ENCODE measurements at places on chromosomes 11 and 22. TPM values are rescaled to one million over a fixed set of nuclear protein-coding genes. Genes with fewer than 3 reads are reported as not detected.

Gene MPPED2
- polyA plus RNA-seq, result 0.02 TPM

- DNase-seq, result no peak
These were observed 345.6 kb downstream of the DLG2 start for GRCh38 chr11:85281550-85281949.

DNA sequence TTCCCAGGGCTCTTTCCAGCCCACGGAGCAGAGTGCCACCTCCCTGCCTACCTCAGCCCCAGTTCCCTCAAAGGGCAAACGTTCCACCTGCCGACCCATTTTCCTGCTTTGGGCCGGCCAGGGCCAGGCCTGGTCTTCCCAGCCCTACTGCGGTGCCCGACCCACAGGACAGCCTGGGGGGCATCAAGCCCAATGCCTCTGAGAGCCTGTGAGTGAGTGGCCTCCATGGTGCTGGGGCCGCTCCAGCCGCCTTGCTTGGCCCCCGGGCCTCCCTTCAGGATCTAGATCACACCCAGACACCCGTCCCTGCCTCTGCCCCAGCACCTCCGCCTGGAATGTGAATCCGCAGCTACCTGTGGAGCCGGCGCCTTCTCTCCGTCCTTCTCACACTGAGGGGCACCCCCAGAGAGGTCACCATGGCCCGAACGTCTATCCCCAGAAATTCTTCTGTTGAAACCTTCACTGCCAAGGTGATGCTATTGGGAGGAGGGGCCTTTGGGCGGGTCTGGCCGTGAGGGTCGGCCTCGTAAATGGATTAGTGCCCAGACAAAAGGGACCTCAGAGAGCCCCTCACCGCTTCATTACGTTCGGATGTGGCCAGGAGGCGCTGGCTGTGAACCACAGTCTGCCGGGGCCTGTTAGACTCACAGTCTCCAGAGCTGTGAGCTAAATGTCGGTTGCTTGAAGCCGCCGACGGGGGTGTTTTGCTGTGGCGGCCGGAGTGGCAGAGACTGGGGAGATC lies 36.2 kb upstream of the BRSK2 start:
- no peak for DNase-seq

- DNase-seq, result no peak
These were observed 67.9 kb downstream of the ISX start for GRCh38 chr22:35133702-35134380.

DNA sequence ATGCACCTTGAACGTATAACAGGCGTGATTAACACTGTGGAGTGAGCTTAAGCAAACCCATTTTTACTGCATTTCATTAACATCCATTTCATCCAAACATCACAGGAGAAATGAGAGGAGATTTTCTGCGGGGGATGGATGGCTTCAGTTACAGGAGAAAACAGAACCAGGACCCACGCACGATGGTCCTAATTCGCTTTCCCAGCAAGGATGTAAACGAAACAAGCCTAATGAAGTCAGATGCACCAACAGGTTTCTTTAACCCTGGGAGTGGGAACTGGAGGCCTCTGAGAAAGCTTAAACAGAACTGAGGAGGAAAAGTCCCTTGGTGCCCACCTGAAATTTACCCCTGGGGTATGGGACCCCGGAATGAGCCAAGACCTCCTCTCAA lies 2.7 kb downstream of the CADM1 start:
- DNase-seq, result no peak

Gene GSTT2B
- polyA plus RNA-seq, result 38.1 TPM

- no peak for DNase-seq
These were observed 9.1 kb downstream of the TMEM135 start for GRCh38 chr11:87046824-87047223.

GRCh38 chr22:36280379-36280778 lies 27.4 kb downstream of the APOL1 start:
- DNase-seq, result no peak

GRCh38 chr22:42581762-42582716 lies 28.3 kb downstream of the SERHL2 start:
- peak; percentile 65 for DNase-seq

GRCh38 chr22:39332441-39333064 lies 13.1 kb upstream of the RPL3 start:
- DNase-seq, result peak; percentile 19

GRCh38 chr11:4699697-4700435 lies 2.2 kb upstream of the OR51E2 start:
- DNase-seq, result no peak
